ENCODE measurements at places on chromosomes 13 and 19.

DNA sequence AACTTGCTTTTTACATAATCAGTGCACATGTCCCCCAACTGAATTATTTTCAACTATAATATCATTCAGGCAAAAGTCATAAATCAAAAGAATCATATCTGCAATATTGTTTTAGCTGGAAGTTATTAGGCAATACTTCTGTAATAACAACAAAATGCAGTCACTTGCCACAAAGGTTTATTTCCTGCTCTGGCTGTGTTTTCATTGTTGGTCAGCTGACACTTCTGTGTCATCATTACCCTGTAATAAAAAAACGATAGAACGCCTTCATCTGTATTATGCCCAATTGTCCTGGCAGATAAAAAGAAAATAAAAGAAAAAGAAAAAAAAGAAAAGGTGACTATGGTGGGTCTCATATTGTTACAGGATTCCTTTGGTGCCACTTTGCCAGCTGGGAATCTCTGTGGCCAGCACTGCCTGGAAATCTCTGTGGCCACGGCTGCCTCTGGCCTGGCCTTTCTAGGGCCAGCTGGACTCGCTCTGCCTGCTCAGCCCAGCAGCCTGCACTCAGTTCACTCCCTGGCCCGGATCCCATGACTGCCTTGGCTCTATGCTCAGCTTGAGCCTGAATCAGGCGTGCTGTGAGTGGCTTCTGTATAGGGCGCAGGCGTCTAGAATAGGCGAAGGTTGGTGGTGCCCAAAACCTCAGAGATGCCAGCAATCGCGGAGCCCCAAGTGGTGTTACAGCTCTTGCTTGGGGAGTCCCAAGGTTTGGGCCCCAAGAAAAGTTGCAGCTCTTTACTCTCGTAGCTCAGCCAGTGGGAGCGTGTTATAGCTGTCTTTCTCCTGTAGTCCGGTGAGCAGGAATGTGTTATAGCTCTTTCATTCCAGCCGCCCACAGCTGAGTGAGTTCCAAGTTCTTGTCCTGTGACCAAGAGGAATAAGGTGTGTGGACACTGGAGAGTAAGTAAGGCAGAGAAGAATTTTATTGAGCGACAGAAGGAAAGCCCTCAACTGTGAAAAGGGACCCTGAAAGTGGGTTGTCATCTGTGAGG lies 1227.1 kb downstream of the SLITRK1 start:
- DNase-seq = no peak

GRCh38 chr13:50766695-50767094 lies 76.8 kb downstream of the DLEU7 start:
- DNase-seq = no peak

DNA sequence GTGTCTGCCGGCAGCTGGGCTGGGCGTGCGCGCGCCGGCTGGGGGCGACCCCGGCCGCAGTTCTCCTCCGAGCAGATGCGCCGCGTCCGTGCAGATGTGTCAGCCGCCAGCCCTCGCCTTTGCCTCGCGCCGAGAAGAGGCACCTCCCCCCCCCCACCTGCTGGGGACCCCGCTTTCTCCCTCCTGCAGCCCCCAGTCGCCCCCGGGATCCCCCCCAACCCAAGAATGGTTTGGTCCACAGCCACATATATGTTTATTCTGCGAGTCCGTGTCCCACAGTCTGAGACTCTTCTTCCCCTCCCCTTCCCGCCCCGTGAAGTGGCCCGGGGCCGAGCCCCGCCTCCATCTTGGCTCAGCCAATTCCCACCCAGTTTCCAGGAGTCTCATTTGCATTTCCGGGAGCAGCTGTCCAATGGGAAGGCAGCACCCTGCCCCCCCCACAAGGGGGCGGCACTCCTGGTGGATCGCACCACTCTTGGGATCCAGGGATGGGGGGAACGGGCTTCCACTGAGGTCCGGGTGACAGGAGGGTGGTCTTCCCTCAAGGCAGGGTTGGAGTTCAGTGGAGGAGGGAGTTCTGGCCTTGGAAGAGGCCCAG lies 8.6 kb downstream of the ISOC2 start:
- no peak for DNase-seq

DNA sequence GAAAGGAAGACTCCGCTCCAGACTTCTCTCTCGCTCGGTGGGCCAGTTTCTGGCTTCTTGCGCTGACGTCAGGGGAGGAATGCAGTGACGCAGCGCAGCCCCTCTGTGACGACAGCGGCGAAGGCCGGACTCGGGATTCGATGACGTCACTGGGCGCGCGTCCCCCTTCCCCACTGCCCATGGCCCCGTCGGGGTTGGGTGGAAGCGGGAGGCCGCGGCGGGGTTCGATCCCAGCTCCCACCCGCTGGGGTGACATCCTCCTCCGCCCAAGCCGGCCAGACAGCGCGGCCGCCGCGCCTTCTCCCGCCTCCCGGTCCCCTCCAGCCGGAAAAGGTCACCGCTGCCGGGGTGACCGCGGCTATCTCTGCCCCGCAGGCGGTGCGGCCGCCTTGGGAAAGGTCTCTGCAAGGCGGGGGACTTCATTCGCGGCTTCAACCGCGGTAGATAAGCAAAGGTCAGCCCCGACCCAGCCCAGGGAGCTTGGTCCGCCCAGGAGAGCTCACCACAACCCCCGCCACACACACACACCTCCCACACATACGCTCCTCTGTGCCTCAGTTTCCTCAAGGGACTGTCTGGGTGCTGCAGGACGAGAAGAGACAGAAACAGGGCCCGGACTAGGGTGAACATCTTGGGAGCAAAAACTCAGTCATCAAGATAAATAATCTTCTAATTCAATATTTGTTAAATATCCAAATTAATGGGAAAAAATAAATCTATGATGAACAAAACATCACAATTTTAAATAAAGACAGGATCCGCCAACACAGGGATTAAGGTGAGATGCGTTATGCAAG lies 844 bp upstream of the RFX1 start:
- DNase-seq = no peak

- DNase-seq = peak; percentile 72
Measured at GRCh38 chr19:41351339-41352245, 2.1 kb downstream of the TGFB1 start.
